ENCODE measurements at places on chromosomes 4 and X.
A peak's percentile ranks its signal among the peaks of the same experiment; 100 is the strongest.

GRCh38 chrX:115177932-115178331, 11.3 kb upstream of the RBMXL3 start:
- peak; percentile 14 for DNase-seq

DNA sequence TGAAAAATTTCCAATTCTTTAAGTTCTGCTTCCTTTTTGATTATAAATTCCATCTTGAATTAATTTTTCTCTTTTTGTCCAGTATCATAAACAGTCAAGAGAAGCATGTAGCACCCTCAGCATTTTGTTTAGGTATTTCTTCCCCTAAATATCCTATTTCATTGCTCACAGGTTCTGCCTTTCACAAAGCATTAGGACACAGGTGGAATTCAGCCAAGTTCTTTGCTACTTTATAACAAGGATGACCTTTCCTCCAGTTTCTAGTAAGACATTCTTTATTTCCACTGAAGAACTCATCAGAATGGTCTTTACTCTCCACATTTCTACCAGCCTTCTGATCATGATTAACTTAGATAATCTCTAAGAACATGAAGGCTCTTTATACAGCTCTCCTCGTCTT, 7.4 kb downstream of the SLC9B1 start:
- DNase-seq, result peak; percentile 69

GRCh38 chr4:5206016-5206790, 154.9 kb downstream of the STK32B start:
- DNase-seq, result peak; percentile 64

DNA sequence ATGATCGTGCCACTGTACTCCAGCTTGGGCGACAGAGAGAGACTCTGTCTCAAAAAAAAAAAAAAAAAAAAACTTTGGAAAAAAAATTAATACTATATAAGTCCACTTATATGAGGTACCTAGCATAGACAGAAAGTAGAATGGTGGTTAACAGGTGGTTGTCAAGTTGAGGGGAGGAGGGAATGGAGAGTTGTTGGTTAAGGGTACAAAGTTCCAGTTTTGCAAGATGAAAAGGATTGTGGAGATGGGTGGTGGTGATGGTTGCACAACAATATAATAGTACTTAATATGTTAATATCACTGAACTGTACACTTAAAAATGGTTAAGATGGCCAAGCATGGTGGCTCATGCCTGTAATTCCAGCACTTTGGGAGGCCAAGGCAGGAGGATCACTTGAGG, 4.1 kb upstream of the IL9R start:
- DNase-seq, result no peak

- DNase-seq, result no peak
These were observed 1.0 kb upstream of the GABRG1 start for GRCh38 chr4:46124773-46125413.

DNA sequence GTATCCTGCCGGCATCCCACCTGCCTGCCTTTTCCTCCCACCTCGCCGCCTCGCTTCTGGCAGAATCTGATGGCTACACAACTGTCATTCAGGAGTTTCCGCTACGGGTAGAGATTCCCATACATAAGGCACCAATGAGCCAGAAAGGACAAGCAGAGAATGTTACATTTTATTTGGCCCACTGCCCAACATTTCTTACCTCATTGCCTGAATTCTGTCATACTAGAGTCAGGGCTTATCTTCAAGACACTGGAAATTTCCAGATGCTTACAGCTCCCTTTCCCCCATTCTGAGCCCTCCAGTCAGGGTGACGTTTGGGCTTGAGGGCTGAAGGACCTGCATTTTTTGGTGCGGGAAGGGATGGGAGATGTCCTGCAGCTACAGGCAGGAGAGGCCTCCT, 113.0 kb downstream of the NHS start:
- DNase-seq, result no peak

- no peak for DNase-seq
These were observed 31.4 kb upstream of the BBS12 start for GRCh38 chr4:122701061-122701460.
